ENCODE measurements at places on chromosomes 4 and X.

DNA sequence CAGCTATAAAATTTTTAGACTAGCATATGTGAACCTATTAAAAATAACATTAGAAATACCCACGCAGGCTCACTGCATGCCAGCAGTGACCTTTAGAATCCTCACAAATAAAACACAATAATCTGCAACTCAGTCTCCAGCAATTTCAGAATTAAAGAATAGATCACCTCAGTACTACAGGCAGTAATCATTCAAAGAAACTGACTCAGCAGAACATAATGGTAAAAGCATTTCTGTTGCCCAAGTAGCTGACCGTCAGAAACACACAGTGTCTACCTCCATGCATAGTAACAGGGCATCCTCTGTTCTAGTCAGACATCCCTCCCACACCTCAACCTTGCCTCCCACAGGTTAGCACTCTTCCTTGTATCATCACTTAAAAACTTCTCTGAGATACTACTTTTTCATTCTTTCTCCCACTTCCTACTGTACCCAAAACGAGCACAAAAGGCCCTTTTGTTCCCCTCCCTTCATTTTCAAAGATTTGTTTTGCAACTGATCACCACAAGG is 65.7 kb upstream of the BEND2 start:
- DNase-seq = no peak

DNA sequence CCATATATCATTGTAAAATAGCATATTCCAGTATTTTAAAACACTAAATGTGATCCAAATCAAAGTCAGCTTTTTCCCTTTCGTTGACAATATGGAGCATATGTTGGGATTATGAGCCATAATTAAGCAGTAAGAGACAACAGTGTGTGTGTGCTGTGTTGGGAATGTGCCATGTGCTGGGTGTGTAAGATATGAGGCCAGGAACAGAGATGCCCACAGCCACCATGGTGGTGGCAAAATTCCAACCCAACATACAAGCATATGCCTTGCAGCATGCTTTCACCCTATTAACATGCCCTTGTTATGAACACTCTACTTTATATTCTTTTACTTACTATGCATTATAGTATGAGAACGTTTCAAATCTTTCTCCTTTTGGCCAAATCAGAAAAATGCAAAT is 1560.4 kb upstream of the TENM3 start:
- no peak for DNase-seq

- no peak for DNase-seq
Measured at GRCh38 chrX:70253377-70254062, 6.5 kb downstream of the P2RY4 start.

- DNase-seq = no peak
Measured at GRCh38 chrX:134548257-134549201, 88.6 kb downstream of the HPRT1 start.

DNA sequence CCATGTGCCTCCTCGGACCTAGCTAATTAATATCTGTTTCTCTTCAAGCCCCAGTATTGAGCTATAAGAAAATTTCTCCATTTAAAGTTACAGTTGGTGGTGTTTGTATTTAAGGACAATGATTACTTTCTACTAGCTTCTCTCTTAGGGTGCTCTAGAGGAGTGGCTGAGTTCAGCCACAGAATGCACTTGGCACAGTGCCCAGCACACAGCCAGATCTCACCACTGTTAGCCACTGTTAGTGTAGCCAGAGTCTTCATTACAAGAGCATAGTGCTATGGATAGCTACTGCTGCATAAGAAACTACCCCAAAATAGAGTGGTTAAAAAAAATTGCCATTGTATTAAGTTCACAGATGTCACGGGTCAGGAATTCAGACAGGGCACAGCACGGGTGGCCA is 421.3 kb downstream of the BCOR start:
- DNase-seq = no peak

DNA sequence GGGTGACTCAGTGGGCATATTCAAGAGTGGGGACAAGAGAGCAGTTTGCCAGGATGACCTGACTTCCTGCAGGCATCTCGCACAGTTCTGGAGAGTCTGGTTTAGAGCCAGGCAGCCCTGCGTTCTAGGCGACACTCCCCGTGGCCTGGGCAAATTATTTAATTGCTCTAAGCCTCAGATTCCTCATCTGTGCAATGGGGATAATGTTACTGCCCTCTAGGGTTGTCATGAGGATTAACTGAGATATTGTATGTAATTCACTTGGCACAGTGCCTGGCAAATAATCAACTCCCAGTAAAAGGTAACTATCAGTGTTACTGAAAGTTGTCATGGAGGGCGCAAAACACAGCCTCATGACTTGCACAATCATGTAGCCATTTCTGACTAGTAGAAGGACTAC is 48.8 kb upstream of the PITX2 start:
- DNase-seq = no peak

- no peak for DNase-seq
Measured at GRCh38 chr4:3793545-3793944, 27.4 kb downstream of the ADRA2C start.

DNA sequence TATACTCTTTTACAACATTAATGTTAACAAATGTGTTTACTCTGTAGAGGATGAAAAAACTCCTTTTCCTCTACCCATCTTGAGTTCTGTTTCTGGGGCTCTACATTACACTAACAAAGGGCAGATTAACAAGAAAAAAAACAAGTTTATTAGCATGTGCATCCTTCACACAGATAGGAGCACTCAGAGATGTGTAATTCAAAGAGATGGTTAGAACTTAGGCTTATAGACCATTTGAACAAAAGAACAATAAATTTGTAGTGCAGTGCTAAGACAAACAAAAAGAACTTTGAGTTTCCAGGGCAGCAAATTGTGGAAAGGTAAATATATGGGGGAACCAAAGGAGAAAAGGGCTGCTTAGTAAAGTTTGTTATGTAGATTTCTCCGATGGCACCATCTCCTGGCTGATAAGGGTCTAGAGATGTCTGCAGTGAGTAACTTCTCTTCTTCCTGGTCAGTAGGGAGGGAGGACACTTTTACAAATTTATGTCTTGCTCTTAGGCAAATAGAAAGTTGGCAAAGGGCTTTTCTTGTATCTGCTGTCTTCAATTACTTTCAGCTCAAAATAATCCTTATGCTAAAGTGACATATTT is 1249.9 kb upstream of the TENM3 start:
- DNase-seq = no peak

- no peak for DNase-seq
Measured at GRCh38 chrX:39459952-39460351, 637.8 kb downstream of the BCOR start.

GRCh38 chr4:766152-766515 is 59.8 kb downstream of the CPLX1 start:
- DNase-seq = no peak

DNA sequence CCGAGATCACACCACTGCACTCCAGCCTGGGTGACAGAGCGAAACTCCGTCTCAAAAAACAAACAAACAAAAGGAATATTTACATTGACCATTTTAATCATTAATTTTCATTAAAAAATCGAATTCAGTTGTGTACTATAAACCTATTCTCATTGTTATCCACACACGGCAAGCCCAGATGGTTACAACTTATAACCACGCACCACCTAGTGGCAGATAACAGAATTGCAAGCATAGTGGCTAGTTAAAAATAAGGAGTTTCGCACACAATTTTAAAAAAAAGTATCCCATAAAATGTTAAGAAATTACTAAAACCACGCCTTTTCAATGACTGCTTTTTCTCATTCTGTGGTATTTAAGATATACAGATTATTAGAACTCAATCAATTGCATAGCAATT is 25.4 kb downstream of the MBNL3 start:
- no peak for DNase-seq

DNA sequence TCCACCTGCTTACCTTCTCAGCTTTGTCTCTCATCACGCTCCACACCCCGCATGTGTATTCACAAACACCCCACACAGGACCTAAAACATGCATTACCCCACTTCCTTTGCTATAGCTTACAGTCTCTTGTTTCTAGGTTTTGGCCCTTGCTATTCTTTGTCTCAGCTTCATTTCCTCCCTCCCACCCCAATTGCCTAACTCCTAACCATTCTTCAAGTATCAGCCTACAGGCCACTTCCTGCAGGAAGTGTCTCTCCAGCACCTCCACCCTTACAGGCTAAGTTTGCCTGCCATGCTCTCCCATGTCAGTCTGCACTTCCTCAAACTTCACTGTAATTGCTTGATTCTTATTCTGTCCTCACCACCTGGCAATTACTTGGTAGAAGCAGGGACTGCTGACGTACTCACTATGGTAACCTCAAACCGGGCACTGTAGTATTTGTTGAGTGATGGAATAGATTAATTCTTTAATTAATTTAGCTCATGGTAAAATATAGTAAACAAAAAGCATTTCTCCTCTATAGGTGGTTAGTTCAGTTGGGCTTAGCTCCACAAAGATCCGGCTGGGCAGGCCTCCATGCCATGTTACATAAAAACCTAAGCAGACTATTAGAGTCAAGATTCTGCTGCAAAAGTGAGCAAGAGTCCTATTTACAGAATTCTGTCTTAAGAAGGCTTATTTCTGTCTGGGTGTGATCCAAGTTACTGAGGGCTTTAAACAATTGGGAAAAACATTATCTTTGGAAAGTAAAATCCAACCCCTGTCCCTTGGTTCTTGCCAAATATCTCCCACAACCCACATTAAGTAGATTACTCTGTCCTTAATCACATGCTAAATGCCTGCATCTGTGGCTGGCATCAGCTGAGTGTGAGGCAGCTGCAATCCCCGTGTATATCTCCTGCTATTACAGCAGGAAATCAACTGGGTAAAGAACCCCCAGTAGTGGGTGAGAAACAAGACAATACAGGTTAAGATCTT is 124.7 kb upstream of the CPEB2 start:
- no peak for DNase-seq

- no peak for DNase-seq
Measured at GRCh38 chr4:5157791-5158770, 106.8 kb downstream of the STK32B start.

DNA sequence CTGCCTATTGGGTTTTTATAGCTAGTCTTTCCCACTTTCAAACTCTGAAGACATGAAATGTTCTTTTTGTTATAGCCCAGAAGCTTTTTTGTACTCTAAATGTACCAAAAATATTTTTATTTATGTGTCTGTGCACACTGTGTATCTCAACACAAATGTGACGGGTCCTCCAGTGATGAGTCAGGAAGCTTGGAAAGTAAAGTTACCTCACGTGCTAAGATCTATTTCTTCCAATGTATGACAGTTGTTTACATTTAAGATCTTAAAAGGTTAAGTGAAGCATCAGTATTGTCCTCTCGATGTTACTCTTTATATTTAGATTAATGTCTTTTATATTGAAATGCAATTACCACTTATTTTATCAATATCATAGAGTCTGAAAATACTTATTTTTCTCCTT is 29.1 kb upstream of the PRSS12 start:
- DNase-seq = no peak

DNA sequence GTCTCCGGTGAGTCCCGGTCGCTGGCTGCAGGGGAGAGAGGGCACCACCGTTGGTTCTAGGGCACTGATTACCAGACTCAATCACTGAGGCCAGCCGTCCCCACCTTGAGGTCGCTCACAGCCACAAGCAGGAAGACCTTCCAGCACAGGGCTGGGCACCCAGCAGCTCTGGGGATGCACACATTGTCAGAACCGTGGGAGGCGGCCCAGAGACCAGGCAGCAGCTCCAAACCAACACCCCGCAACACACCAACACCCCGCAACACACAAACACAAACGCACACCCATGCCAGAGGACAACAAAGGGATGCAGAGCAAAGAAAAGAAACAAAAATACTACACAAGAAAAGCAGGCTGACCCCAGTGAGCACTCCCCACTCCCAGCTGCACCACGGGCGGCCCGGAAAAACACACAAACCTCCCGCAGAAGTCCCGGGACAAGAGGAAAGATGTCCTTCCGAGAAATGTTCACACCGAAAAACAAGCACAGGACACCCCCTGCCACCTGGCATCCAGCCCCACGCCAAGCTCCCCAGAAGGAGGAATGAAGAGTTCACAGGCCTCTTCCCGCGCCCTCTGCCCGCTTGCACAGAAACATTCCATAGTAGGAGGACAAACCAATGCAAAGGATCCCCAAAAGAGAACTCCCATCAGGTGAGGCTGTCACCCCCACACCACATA is 3.2 kb downstream of the HMX1 start:
- no peak for DNase-seq

GRCh38 chr4:147772459-147772969 is 40.6 kb downstream of the ARHGAP10 start:
- DNase-seq = no peak

DNA sequence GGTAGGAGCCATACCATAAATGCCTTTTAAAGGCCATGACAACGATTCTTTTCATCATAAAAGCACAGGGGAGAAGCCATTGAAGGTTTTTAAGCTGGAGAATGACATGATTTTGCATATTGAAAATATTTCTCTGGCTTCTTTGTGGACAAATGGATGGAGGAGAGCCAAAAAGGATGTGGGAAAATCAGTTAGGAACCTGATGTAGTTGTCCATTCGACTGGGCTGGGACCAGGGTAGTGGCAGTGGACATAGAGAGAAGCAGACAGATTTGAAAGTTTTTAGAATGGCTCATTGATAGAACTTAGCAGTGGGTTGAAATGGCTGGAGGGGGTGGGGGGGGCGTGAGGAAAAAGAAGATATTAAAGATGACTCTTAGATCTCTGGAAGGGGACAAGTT is 19.7 kb upstream of the MSN start:
- DNase-seq = no peak

All from activated CD4-positive, alpha-beta T cell treated with anti-CD3 and anti-CD28 coated beads, Interleukin-2, amount 50 U/mL, for 1 hour (primary cell).